ENCODE measurements at places on chromosomes 5 and 9.

- DNase-seq = no peak
Observed at GRCh38 chr5:111513131-111513520, 791 bp upstream of the STARD4 start.

GRCh38 chr9:2262386-2263071 is 247.4 kb downstream of the SMARCA2 start:
- DNase-seq = no peak

- no peak for DNase-seq
Observed at GRCh38 chr5:114418176-114419066, 56.6 kb downstream of the KCNN2 start.

- peak; percentile 28 for DNase-seq
Observed at GRCh38 chr9:121815546-121816448, 164.4 kb downstream of the DAB2IP start.

- DNase-seq = no peak
Observed at GRCh38 chr9:131679261-131680020, 60.4 kb downstream of the RAPGEF1 start.

GRCh38 chr9:137264067-137264466 is 8.9 kb downstream of the NELFB start:
- DNase-seq = no peak

- DNase-seq = no peak
Observed at GRCh38 chr9:131831380-131832165, 91.7 kb upstream of the RAPGEF1 start.

DNA sequence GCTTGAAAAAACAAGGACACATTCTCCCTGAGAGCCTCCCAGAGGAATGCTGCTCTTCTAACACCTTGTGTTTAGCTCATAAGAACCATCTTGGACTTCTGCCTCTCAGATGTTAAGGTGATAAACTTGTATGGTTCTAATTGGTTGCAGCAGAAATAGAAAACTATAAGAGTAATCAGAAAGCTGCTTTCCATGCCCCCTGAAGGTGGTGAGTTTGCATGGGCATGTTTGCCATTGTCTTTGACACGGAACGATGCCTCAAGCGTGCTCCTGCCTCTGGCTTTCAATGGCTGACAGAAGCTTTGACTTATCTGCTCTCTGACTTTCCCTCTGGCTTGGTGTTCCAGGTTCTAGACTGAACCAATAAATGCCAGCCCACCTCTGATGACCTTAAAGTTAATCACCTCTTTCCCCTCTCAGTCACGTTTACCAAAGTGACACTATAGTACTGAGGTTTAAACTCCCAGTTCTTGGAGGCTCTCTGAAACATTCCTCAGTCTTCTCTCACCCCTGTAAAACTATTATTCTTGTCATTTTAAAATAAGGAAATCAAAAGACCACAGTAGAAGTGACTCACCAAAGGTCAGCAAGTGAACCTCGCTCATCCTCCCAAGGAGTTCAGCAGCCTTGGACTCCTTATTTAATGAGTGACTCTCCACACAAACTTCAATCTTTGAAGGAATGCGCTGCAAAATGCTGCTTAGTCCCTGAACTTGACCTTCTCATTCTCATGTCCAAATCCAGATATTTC is 103.6 kb downstream of the PIK3R1 start:
- no peak for DNase-seq

DNA sequence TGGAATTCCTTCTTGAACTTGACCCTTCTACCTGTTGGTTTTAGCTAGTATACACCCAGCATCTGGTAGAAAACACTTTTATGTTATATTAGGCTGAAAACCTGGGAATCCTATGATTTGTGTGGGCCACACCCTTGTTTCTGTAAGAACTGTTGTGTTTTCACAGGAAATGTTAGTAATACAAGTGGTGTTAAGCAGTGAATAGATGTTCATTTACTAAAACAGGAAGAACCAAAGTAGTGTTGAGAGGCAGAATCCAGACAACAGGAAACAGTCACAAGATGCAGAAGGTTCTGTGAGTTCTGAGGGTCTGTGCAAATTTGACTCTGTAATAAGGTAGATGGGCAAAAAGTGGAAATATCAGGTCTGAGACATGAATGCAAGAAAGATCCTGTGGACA is 73.0 kb upstream of the RAI14 start:
- no peak for DNase-seq
